SK-MEL-5 (cell line): ENCODE measurements at places on chromosomes 12 and 14. TPM values are rescaled to one million over a fixed set of nuclear protein-coding genes. Genes with fewer than 3 reads are reported as not detected.
A peak's percentile ranks its signal among the peaks of the same experiment; 100 is the strongest.

The HOXC12 gene
- total RNA-seq = not detected in 2 replicates

DNA sequence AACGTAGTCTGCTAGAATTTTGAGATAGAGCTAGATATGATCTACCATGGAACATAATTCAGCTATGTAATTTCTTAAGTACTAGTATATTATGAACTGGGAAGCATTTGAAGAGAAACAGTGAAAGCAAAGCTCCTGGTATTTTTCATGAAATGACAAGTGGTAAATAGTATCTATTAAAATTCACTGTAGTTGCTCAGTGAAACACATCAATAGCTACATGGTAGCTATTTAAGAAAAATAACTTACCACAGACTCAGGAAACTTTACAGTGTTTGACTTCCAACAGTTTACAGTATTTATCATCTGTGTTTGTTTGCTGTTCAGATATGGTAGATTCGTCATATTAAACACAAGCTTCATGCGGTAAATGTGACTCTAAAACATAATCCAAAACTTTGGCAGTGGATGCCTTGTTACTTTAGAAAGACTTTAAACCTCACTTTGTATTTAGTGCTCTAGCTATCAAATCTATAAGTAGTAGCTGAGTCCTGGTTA, 25.2 kb downstream of the WNK1 start:
- DNase-seq = no peak

DNA sequence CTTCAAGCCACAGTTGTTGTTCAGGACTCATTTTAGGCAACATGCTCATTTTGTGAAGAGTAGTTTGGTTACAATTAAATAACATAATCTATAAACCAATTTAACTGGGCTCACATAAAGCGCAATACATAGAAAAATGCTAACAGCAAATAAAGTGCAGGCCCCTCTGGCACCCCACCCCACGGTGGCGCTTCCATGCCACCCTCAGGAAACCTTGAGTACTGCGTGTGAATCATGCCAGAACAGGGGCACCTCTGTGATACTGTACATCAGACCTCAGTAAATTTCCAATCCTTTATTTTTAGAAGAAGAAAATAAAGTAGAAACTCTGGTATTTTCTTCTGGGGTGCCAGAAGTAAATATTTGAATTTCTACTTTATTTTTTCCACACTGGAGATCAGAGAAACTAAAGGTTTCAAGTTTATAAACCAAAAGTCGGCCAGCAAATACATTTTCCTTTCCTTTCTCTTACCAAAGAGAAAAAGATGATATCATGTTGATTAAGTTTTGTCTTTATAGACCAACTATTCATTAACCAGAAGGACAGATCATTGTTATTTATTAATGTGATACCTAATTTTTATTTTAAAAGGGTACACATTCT, 316.8 kb downstream of the PAWR start:
- peak; percentile 62 for DNase-seq

- no peak for DNase-seq
Measured at GRCh38 chr12:56021889-56022497, 1.1 kb downstream of the IKZF4 start.

DNA sequence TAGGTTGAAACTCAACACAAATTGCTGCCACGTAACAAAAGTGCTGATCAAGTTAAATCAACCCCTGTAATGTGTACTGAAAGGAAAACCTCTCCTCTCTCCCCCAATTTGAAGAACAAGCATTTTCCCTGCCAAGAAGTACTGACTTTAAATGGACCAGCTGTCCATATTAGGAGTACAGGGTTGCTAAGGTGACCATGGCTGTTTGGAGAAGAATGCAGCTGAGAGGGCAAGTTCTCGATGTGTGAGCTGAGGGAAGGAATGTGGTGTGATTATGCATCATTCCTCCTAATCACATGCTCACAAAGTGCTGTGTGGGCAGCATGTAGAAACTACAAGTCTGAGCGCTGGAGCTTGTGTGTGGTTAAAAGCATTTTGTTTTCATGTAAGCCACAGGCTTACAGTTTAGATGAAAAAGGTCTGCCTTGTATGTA, 50.9 kb upstream of the CCT2 start:
- DNase-seq = peak; percentile 89
